ENCODE measurements at places on chromosomes 12 and 14.

GRCh38 chr14:30077946-30078345 is 150.3 kb upstream of the PRKD1 start:
- no peak for DNase-seq

DNA sequence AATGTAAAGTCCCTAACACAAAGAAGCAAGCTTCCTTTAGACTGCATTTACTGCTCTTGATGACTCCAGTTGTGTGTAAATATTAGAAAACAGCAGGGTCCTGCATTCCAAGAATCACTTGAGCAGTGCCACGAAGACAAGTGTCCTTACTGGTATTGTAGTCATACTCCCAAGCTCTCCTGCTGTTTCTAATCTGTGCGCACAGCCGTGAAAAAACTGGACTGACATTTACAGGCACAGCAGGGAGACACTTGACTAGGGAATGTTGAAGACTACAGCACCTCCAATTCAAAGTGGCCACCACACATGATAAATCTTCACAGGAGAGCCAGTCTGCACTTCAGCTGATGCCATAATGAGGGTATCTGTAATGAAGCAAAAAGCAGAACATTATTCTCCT is 91.4 kb downstream of the VRK1 start:
- DNase-seq, result no peak

- no peak for DNase-seq
Observed at GRCh38 chr14:77313371-77313770, 7.3 kb downstream of the POMT2 start.

DNA sequence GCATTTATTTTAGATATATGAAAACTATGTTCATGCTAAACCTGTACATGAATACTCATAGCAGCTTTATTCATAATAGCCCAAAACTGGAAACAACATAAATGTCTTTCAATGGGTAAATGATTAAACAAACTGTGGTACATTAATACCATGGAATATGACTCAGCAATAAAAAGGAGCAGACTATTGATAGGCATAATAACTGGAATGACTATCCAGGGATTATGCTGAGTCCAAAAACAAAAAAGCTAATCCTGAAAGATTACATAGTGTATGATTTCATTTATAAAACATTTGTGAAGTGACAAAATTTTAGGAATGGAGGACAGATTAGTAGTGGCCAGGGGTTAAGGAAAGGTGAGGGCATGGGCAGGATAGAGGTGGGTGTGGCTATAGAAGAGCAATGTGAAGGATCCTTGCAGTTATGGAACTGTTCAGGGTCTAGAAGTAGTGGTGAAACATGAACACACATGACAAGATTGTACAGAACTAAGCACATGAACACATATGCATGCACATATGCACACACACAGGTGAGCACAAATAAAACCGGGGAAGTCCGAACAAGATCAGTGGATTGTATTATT is 61.1 kb upstream of the CDKN3 start:
- no peak for DNase-seq

DNA sequence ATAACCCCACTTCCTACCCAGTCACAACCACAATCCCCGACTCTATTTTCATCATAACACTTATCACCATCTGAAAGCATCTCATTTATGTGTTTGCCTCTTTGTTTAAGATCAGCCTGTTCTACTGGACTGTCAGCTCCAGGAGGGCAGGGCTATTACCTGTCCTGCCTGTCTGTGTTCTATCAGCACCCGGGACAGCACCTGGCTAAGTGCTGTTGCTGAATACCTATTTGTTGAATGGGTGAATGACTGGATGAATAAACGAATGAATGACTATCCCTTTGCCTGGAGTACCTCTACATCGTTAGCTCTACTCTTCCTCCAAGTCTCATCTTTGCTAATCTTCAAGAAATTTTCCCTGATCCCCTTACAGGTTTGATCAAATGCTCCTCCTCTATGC is 69.0 kb downstream of the WSCD2 start:
- DNase-seq, result peak; percentile 4

DNA sequence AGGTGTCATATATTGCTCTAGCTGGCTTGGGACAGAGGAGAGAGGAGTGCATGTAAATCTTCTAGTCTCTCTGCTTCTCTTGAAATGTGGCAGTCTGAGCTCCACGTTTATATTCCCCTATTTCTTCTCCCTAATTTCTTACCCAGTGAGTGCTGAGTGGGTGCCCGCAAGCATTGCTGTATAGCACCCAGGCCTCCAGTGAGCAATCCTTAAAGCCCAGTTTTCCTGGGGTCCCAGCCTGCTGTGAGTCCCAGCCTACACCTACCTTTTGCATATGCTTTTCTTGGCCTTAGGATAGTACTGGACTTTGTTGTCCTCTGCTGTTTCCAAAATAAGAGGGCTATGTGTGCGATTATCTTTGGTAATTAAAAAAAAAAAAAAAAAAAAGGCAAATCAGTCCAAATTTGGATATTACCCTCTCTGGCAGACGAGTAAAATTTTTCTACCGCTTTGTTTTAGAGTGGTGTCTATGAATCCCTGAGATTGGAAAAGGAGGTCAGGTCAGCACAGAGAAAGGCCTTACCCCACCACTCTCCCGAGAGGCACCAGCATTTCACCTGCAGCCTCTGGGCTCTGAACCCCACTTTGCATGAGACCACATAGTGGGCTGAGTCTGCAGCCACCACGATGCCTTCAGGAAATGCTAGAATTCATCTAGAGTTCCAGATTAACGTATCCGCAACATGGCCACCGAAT is 1.1 kb downstream of the MGST1 start:
- DNase-seq, result no peak

DNA sequence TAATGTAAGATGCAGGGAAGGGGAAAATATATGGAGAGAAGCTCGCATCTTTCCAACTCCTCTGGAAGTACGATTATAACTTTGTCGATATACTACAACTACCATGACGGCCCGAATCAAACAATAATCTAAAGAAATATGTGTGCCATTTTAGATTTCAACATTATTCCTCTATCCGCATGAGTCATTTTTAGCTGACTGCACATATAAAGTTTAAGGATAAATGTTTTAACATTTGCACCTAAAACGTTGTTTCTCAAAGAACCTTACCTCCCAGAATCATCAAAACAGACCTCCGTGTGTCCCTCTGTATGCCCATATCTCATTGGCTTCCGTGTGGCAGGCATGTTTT is 482 bp downstream of the WDHD1 start:
- DNase-seq, result no peak

- no peak for DNase-seq
Observed at GRCh38 chr12:72241552-72241951, 30.6 kb upstream of the TRHDE start.

DNA sequence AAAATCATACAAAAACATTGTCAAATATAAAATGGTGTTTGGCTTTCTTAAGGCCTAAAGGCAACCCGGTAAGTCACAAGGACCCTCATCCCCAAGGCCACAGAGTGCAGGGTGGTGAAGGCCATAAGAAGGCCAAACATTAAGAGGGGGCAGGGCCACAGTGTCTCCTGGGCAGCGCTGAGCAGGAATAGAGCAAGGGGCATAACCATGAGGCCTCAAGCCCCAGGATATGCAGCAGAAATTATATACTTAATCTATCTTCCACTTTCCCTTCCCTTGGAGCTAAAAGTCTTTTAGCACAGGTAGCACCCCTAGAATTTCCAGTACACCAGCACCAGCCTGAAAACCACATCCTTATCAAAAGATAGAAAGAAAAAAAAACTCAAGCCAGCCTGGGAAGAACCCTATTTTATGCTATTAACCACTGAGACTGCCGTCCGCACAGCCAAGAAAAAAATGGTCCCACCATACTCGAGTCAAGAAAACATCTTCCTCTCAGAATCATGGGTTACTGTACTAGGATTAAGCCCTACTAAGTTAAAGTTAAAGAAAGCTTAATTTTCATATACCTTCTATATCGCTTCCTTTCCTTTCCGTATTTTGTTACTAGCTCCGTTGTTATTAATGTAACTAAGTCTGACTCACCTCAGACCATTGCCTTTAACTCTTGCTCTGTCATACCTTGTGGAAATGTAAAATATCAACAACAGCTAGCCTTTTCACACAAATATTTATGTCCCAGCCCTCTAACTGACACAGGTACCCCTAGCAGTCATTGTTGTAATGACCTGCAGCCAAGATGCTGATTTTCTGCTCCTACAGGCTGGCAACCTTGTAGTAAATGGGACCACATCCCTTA is 20.1 kb downstream of the KLRK1 start:
- DNase-seq, result peak; percentile 33

- DNase-seq, result no peak
Observed at GRCh38 chr12:18799561-18799960, 61.6 kb downstream of the CAPZA3 start.

DNA sequence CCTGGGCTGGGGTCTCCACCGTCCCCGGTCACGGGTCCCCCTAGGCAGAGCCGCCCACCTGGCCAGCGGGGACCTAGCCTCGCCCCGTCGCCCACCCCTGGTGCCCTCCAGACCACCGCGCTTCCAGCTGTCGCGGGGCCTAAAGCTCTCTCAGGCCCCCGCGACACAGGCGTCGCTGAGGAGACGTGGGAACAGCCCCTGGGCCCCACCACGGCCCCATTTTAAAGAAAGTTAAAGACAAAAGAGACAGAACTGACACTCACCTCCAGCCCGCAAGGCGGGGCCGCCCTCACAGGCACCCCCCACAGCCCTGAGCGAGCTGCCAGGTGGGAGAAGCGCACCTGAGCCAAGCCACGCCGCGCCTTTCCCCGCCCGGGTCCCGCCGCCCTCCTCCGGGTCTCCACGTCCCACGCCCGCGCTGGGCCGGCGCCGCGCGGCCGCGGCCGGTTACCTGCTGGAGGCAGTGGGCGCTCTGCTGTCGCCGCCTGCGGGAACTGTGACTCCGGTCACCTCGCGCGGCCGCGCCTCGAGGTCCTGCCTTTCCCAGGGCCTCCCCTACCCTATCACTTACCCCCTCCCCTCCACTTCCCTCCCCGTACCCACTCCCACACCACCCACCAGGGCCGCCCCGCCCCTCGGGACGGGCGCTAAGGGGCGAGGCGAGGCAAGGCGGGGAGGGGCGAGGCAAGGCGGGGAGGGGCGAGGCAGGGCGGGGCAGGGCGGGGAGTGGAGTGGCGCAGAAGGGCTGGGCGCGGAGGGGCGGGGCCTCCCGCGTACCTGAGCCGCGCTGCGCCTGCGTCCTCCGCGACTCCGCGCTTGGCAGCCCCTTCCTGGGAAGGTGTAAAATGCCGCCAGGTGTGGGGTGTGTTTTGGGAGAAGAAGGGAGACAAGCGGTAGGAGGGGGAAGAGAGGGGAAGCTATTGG is 31.2 kb downstream of the TC2N start:
- DNase-seq, result peak; percentile 90

DNA sequence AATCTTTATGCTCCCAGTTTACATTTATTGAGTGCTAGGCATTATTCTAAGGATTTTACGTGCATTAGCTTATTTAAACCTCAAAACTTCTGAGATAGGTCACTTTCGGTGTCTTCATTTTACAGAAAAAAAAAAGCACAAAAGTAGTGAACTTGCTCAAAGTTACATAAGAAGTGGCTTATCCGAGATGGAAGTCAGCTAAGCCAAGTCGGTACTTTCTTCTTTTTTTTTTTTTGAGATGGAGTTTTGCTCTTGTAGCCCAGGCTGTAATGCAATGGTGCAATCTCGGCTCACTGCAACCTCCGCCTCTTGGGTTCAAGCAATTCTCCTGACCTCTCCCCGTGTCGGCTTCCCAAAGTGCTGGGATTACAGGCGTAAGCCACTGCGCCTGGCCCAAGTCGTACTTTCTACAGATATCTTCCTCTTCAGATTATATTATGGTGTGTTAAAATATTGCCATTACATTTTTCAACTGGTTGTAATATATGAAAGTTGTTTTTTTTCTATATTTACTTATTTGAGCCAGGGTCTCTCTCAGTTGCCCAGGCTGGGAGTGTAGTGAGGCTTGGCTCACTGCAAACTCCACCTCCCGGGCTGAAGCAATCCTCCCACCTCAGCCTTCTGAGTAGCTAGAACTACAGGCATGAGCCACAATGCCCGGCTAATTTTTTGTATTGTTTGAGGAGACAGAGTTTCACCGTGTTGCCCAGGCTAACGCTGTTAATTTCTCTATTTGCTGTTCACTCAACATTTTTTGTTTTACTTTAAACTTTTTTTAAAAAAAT is 8.9 kb downstream of the DPPA3 start:
- DNase-seq, result no peak

DNA sequence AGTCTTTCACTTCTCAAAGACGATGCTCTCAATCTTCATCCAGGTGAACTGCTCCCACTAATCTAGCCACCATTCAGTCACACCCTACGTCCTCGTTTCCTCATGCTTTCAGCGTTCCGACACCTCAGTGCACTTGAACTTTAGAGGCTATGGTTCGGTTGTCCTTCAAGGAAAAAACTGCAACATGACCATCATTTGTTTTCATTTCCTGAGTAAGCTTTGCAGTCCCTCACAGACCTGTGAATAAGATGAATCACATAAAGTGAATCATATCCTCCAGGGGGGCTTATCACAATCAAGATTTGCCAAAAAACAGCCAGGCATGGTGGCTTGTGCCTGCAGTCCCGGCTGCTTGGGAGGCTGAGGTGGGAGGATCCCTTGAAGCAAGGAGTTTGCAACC is 80.2 kb downstream of the TMCC3 start:
- DNase-seq, result no peak

- no peak for DNase-seq
Observed at GRCh38 chr14:40386433-40386832, 954.2 kb upstream of the FBXO33 start.

DNA sequence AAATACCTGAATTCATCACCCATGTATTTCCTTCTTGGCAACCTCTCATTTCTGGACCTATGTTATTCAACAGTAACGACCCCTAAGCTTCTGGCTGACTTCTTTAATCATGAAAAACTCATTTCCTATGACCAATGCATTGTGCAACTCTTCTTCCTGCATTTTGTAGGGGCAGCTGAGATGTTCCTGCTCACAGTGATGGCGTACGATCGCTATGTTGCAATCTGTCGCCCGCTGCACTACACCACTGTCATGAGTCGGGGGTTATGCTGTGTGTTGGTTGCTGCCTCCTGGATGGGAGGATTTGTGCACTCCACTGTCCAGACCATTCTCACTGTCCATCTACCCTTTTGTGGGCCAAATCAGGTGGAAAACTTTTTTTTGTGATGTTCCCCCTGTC is 356 bp downstream of the OR4Q2 start:
- DNase-seq, result no peak

DNA sequence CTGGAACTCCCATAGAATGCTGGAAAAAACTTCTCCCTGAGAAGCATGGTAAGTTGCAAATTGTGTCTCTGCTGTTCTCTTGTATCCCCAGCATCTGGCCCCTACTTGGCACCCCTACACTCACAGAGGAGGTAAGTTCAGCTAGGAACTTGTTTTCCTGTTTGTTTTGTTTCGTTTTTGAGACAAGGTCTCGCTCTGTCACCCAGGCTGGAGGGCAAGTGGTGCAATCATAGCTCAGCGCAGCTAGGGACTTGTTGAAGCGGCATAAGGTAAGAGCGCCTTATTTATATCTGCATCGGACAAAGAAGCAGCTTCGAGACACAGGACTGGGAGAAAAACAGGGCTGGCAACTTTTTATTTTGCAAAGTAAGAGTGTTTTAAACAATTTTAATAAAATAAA is 18.5 kb upstream of the ANO2 start:
- no peak for DNase-seq

DNA sequence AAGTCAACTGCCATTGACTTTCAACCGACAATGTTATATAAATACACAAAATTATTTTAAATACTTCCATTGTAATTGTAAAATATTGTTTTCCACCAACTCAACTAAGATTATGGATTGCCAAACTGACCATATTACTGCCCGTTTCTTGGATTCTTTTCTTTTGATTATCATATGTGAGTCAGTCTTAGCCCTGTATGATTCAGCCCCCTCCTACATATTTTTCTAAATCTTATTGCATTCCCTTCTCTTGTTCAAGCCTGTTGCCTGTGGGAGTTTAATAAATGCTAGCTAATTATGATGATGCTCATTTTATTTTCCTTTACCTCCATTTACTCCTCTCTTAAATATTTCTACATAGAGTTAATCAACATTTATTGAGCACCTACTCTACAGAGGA is 6.8 kb downstream of the RASSF9 start:
- DNase-seq, result no peak

Data from activated CD8-positive, alpha-beta T cell treated with anti-CD3 and anti-CD28 coated beads for 36 hours (primary cell).